ENCODE measurements at places on chromosomes 5 and 9.

DNA sequence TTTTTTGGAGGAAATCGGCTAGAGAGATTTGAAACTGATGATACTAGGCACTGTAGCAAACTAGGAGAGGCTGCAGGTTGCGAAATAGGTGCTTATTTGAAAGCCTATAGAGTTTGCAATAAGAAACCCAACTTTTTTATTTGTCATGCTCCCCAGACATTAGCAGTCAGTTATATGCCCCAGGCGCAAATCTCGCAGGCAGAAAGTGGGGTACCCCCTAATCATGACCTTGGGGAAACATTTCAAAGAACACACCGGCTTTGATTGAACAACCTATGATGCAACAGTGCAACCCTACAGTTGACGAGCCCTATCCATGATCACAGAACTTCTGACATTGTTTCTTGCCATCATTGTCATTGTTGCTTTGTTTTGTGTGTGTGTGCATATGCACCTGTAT, 510.5 kb downstream of the RAB3C start:
- DNase-seq, result no peak

DNA sequence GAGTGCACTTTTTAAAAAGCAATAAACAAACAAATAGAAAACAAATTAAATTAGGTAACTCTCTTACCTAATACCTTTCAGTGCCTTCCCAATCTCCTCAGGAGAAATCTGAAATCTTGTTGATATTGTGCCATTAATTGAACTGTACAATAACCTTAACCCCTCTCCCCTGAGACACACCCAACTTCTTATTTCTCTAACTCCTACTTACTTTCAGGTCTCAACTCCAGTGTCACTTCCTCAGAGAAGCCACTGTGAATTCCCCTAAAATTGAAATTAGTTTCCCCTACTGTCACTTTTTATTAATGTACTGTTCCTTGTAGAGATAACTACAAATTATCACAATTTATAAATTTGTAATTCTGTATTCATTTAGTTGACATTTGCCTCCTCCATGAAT, 295.3 kb upstream of the TNC start:
- DNase-seq, result no peak

DNA sequence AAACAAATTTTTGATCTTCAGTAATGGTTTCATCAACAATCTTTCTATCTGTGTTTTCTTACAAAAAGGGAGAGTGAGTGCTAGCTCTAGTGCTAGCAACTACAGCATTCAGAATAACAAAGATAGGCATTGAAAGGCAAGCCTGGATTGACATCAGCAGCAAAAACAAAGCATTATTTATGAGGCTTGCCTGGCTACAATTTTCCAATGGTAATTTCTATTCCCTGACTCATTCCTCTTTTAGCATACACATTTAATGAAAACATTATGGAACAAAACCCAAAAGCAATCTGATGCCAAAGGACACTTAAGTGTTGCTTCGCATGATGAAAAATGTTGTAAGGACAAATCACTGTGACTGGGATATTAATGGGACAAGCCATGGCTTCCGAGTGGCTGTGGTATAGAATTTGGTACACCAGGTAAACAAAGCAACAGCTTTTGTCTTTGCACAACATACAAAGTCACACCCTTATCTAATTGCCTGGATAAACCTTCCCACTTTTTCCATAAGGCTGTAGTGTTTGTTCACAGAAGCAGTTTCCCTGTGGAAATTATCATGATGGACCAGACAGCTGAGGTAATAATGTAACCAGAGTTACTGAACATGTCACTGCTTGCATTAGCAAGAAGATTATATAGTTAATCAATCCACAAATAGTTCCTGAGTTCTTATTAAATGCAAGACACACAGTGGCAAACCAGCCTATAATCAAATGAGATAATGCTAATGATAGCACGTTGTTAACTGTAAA, 179.8 kb upstream of the EDIL3 start:
- DNase-seq, result no peak

GRCh38 chr5:76104027-76104426, 20.8 kb downstream of the SV2C start:
- DNase-seq, result no peak

GRCh38 chr5:96931605-96932004, 4.3 kb upstream of the LNPEP start:
- DNase-seq, result no peak

DNA sequence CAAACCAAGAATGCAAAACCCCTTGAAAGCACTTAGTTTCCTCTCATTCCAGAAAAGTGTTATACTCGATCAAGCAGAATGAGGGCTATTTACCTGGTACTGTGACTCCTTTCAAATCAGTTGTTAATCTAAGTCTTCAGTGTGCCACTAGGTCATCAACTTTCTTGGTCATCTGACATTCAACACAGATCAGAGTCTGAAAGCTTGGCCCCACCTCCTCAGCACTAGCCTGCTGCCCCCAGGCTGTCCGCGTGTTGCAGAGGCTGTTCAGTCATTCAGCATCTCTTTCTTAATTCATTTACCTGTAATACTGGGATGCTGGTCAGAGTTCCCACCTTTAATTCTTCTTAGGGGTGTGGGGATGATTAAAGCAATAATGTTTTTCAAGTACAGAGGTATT, 28.5 kb downstream of the ENC1 start:
- DNase-seq, result no peak

DNA sequence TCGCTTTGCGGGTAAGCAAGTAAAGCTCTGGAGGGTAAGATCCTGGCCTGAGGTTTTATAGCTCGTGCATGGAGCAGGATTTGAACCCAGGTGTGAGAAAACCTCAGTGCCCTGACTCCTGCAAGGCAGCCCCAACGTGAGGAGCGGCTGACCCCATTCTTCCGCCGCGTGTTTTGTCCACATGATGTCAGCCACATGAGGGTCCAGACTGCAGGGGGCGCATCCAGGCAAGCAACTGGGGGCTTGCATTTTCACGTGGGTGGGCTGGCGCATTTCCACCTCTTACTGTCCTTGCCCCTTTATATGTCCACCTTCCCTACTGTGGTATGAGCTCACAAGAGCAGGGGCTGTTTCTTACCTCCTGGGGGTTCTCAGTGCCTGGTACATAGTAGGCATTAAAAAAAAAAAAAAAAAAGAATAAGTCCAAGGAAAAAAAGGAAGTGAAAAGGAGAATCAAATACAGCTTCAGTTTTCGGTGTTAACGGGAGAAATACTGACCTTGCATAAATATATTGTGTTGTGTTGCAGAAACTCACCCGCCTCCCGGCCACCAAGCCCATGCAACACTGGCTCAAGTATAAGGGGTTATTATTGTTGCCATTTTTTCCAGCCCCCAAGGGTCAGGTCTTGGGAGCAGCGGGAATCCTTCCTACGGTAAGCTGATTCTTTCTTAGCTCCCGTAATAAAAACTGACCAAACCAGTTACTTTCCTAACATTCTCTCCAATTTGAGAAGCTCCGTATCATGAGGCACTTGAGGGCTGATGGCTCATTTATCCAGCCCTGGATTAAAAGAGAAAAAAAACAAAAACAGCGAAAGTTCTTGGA, 15.0 kb downstream of the TLX3 start:
- DNase-seq, result no peak

DNA sequence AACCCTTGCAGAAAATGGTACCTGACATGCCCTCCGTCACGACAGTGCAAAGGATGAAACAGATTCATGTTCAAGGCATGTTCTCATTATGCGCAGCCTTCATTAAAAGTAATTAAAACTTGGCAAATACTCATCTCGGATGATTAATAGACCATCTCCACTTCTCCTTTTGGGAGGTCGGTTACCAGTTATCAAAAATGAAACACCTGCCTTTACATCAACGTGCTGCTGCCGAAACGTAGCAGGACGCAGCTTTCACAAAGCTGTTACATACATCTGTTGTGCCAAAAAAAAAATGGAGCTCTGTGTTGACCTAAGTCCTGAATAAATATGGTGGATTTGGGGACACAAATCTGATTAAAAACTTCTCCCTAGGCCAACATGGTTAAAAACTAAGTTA, 75.7 kb downstream of the PTCH1 start:
- no peak for DNase-seq

DNA sequence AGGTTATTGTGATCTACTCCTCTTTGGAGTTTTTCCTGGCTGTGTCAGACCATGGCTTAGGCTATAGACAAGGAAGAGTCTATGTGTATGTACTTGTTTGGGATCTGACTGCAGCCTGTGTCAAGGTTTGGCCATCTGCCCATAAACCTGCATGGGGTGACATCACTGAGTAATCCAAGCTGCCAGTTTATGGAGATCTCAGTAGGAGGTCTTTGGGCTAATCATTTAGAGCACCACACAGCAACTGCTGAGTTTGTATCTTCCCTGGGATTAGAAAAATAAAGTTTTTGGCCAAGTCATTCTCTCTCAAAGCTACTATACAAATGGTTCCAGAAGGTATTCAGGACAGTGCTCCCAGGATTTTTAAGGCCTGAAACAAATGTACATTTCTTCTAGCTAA, 65.5 kb upstream of the HSPB3 start:
- DNase-seq, result peak; percentile 96
